ENCODE measurements at places on chromosomes 7 and 10.

DNA sequence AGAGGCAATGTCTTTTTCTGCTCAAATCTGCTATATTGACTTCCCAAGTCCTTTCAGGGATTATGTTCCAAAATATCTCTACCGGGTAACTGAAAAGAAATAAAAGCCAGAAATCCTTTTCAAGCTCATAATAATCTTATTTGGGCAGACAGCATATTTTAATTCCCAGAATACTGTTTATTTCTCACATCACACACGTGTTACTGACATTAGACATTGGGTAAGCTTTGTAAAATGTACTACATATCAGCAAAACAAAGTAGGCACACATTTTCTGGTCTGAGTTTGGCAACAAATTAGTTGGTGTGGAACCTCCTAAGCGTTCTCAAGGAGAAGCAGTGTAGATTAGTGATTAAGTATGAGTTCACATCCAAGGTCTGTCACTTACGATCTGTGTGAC is 10.4 kb upstream of the PTPRZ1 start:
- DNase-seq, result no peak

DNA sequence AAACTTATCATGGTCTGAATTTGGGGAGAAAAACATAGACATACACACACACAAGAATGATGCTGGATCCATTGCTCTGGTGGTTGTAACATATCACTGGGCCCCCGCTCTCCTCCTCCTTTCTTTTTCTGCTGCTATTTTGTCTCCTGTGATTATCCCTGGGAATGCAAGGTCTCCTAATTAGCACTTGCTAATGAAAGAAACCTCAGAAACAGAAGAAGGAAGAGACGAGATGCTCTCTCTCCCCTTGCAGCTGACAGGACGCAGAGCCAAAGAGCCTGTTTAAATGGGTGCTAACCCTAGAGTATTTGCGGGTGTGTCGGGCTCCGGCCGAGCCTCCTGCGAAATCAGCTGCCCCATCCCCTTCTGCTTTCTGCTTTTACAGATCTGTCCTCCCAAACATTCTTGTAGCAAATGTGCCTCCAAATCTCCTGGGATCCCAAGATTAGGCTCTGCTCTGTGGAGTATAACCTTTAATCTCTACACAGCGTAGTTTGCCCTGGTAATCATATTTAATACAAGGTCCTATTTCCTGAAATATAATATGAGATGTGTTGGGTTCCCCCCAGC is 81.5 kb downstream of the FRMPD2 start:
- DNase-seq, result no peak

DNA sequence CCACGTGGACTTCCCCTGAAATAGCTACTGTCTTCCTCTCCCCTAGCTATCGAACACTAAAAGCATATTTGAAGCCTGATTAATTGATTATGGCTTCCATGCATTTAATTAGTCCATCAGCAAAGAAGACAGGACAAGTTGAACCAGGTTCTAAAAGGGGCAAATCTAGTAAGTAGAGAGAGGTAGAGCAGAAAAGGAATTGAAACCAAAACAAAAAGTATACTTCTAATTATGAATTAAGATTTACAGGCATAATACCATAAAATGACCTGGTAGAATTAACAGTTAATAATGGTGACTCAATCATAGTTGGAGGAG is 393 bp upstream of the DNAJC1 start:
- no peak for DNase-seq

GRCh38 chr10:47044741-47045140 is 133.5 kb downstream of the PTPN20 start:
- DNase-seq, result no peak

DNA sequence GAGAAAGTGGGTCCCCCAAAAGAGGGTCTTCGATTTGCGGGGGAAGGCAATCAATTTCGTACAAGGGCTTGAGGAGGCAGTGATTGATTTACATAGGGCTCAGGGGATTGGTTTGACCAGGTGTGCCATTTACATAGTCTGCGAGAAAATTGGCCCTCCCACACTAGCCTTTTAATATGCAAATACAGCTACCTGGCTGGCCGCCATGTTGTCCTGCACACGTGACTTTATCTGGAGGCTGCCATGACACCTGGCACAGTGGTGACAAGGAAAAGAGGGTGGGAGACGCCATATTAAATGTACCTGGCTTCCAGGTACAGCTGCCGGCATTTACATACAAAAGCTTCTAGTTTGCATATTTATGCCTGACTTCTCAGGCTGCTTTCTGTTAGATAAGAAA is 1577.2 kb upstream of the LRRTM3 start:
- DNase-seq, result no peak

DNA sequence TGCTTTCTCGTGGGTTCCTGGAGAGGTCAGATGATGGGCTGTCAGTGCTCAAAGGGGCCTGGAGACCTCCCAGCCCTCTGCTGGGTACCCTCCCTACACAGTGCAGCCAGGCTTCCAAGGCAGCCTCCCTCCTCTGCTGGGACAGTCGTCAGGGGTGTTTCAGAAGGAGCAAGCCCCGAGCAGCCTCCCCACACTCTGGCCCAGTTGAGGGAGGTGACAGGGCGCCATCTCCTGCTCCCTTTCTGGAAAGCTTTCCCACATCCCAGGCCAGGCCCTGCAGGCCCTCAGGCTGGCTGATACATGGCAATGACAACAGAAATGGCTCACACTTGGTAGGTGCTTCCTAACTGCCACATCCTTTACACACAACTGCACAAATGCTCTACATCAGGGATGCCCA is 32.1 kb downstream of the KCNMA1 start:
- DNase-seq, result no peak

- no peak for DNase-seq
Observed at GRCh38 chr10:11144626-11145494, 127.2 kb downstream of the CELF2 start.

GRCh38 chr10:15704581-15704968 is 15.1 kb downstream of the ITGA8 start:
- no peak for DNase-seq

DNA sequence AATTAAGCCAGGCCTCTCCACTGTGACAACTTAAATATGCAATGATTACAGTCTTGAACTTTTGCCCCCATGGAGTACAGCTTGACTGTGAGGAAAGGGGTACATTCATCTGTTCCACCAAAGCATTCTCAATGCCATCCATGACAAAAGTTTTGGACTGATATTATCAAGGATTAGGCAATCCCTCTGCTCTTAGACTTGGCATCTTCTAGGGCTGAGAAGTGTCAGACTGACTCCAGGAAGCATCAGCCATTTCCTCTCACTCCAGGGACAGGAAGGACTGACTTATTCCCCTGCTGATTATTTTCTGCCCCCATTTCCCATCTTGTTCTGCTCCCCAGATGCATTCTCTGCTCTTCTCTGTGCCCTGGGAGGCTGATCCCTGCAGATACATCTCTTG is 69.7 kb downstream of the ZNF365 start:
- DNase-seq, result no peak

GRCh38 chr7:15228831-15229230 is 326.3 kb upstream of the DGKB start:
- DNase-seq, result no peak

Measured in erythroblast (primary cell).